Fibroblast of villous mesenchyme (primary cell): ENCODE measurements at places on chromosomes 3 and 15. TPM values are rescaled to one million over a fixed set of nuclear protein-coding genes. Genes with fewer than 3 reads are reported as not detected.

- DNase-seq, result no peak
Measured at GRCh38 chr3:58833491-58833890, 166.9 kb upstream of the FAM3D start.

DNA sequence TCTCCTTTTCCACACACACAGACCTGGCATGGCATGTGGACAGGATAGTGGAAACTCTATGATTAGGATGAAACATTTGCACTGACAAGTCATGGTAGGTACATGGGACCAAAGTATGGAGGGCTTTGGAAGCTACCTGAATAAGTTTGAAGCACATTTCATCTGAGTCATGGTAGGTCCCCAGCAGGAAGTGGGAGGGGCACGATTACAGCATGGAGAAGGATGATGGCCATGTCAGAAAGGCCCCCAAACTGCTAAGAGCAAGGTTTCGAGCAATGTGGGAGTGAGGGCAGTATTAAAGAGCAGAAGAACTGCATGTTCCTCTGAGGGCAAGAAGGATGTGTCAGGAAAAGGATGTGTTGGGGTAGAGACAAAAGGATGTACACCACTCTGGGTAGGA is 51.5 kb upstream of the CSTA start:
- no peak for DNase-seq

GRCh38 chr3:87398168-87398801 is 121.9 kb upstream of the POU1F1 start:
- DNase-seq, result peak; percentile 12

- peak; percentile 55 for DNase-seq
Measured at GRCh38 chr3:151895478-151896241, 22.2 kb downstream of the SUCNR1 start.

Gene CHL1
- not detected in 2 replicates for total RNA-seq

DNA sequence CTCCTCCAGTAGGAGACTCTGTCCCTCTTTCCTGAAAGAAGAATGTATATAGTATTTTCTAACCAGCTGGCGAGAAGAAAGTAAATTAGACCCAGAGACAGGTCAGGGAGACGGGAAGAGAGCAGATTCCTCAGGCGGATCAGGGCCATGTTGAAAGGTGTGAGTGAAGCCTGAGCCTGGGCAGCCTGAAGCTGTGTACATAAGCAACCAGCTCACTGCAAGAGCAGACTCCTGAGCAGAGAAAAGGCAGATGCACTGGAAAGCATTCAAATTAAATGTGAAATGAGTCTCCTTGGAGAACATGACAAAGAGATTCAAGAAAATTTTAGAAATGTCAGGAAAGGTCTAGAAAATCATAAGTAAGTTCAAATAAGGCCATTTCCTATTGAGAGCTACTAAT is 165.8 kb downstream of the GOLIM4 start:
- peak; percentile 5 for DNase-seq

Gene SPRED1
- 45.4 and 55.7 TPM in 2 replicates for total RNA-seq

Gene HRG
- not detected in 2 replicates for total RNA-seq
